Epithelial cell of prostate (primary cell): ENCODE measurements at places on chromosomes 11 and 22.

- DNase-seq, result peak; percentile 49
These were observed 73.8 kb upstream of the ARFGAP3 start for GRCh38 chr22:42930810-42931420.

- DNase-seq, result no peak
These were observed 101.9 kb downstream of the IGLL1 start for GRCh38 chr22:23478175-23478574.

GRCh38 chr11:75204685-75205563 lies 35.6 kb upstream of the TPBGL start:
- DNase-seq, result peak; percentile 20

DNA sequence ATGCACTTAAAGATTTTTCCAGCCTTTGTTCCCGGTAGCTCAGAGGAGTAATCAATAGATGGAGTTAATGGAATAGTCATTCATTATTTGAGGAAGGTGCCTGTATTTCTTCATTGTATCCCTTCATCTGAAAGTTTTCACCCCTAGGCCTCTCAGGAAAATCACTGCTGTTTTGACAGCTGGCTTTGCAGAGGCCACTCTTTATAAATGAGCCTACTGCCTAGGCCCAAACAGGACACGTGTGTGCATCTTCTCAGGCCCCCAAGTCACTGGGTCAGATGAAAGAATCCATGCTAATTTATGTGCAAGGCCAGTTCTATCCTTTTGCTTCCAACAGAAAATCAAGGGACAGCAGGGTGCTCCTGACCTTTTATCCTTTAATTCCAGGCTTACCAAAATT lies 76.8 kb downstream of the MPPED2 start:
- DNase-seq, result no peak

- DNase-seq, result no peak
These were observed 4.0 kb upstream of the PLAAT5 start for GRCh38 chr11:63494975-63495374.

DNA sequence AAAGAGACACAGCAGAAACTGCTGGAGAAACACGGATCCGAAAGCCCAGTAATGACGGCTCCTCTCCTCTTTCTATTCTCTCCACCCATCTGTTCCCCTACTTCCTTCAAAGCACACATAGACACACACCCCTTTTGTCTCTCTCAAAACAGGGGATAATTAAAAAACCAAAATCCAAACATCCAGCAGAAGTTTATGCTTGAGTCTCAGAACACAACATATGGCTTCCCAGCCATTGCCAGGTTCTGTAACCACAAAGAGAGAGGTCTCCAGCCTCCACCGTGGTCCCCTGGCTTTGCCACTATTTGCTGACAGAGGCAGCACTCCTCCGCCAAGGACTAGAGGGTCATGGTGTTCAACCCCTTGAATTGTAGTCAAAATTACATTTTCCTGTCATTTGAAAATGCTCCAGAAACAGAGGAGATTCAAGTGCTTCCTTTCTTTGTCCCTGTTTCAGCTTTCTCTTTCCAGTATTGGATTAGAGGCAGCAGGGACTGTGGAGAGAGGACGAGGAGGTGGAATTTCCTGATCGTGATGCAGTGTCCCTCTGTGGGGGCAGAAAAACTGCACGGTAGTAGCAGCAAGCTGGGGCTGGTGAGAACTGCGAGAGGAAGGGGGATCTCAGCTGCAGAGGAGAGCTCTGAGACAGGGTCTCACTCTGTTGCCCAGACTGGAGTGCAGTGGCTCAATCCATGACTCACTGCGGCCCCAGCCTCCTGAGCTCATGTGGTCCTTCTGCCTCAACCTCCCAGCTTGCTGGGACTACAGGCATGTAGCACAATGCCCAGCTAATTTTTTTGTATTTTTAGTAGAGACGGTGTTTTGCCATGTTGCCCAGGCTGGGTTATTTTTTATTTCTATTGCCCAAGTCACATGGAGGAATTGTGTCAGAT lies 60.3 kb downstream of the UBASH3B start:
- no peak for DNase-seq

DNA sequence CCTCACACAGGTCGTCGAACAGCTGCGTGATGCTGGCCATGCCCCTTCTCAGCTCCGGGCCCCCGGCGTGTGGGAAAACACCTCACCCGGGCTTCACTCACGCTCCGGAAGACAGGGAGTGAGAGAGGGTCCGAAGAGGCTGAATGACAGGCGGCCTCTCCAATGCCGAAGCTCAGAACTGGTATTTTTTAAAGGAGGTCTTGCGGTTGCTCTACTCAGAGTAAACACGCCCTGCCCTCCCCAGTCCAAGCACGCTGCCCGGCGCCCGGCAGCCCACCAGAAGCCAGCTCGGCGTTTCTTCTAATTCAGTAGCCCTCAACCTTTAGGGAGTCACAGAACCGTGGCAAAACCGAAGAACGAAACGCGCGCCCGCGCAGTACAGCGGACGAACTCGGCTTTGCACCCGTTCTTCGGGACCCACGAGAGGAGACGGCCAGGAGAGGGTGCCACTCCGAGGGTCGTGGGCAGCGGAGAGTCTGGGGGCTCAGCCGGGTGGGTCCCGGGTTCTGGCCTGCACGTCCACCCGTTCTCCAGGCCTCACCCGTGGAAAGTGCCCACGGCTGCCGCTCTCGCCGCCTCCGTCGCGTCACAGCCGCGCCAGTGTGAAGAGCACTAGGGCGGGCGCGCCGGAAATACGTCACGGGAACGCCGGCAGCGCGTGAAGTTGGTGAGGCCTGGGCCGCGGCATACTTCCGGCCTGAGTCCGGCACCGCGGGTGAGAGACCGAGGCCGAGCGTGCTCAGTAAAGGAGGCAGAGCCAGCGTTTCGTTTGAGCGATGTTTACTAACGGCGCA lies at the start of gene TUBGCP6:
TSS of gene TUBGCP6 (minus strand) at position 604 of the 794 bp plus-strand sequence. CDS start at position 40, 564 bp downstream.
- peak; percentile 51 for DNase-seq

DNA sequence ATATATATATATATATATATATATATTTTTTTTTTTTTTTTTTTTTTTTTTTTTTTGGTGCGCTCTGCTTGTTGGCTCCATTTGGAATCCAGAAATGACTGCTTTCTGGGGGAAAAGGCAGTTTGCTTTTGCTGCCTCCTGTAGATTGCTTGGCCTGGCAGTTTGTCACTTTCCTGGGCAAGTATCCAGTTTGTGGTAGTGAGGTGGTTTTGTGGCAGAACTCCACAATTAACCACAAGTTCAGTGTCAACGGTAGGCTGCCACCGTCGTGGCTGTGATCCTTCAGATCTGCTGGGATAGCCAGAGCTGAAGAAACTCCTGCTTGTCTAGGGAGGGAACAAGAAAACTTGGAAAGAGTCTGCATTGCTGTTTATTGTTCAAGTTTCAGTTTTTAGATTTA lies 5.0 kb upstream of the PDE3B start:
- no peak for DNase-seq

- no peak for DNase-seq
These were observed 15.0 kb upstream of the ALX4 start for GRCh38 chr11:44324749-44325525.

- DNase-seq, result no peak
These were observed 21.1 kb downstream of the ASCC2 start for GRCh38 chr22:29816980-29817379.

GRCh38 chr11:134022748-134023147 lies 46.1 kb upstream of the JAM3 start:
- no peak for DNase-seq

DNA sequence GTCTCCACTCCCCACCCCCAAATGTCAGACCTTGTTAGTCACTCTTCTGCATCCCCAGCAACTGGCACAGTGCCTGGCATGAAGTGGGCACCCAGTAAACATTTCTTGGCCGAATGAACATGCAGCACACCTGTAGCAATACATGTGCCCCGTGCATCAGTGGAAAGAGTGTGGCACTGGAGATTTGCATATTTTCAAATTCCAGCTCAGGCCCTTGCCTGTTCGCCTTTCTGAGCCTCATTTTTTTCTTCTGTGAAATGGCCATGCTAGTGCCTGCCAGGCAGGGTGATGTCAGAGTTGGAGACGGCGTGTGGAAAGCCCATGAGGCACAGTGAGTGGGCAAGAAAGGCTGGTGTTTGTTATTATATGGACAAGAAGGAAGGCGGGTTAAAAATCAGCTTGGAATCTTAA lies 38.7 kb downstream of the CD82 start:
- no peak for DNase-seq

- no peak for DNase-seq
These were observed 9.3 kb downstream of the TMEM132A start for GRCh38 chr11:60933416-60934123.

GRCh38 chr11:35006389-35007128 lies 90.1 kb downstream of the PDHX start:
- no peak for DNase-seq

GRCh38 chr22:45503050-45503815 lies 550 bp downstream of the FBLN1 start:
- no peak for DNase-seq

- no peak for DNase-seq
These were observed 10.3 kb downstream of the CAT start for GRCh38 chr11:34449013-34449412.

DNA sequence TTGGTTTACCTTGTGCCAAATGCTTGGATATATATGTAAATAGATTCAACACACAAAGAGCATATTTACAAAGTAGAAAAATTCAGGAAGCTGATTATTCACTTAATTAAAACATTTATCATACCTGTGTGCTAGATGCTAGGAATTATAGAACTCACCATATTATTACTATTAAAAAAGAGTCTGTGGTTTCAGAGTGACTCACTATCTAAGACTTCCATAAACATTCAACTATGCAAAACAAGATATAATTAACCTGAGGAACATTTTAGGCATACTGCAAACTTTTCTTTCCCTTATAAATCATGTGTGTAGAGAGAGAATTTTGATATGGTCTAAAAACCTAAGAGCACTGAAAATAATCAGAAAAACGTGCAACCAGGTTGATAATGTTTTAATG lies 27.3 kb downstream of the CTSC start:
- no peak for DNase-seq

GRCh38 chr11:111445586-111445985 lies 66.5 kb upstream of the POU2AF1 start:
- no peak for DNase-seq

DNA sequence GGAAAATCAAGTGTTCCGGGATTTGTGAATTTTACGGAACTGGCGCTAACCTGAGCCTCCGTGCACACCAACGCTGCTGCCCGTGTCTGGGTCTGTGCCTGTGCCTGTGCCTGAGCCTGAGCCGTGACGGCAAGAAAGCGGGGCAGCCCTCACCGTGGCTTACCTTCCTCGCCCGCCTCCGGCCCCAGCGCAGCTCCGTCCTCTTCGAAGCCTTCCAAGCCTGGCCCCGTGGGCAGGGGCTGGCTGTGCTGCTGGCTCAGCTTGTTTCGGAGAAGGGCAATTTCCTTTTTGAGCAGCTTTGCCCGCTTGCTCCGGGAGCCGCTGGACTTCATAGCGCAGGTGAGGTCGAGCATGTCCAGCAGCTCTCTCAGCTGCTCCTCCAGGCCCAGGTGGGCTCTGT lies 33.8 kb downstream of the BRD1 start:
- no peak for DNase-seq

DNA sequence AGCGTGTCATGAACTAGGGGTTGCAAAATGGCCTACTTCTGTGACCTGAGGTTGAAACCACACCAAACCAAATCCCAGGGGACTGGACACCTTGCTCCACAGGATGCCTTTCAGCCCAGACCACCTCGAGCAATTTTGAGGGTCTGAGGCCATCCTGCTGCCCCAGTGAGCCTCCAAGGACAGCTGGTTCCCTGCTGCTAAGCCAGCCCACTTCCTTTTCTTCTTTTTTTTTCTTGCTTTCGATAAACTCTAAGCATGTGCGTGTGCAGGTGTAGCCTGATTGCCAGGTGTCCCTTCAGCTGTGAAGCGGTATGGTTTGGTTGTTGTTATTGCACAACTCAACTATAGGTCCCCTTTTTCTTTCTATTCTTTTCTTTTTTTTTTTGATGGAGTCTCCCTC lies 2.7 kb downstream of the CRYBB1 start:
- DNase-seq, result no peak

DNA sequence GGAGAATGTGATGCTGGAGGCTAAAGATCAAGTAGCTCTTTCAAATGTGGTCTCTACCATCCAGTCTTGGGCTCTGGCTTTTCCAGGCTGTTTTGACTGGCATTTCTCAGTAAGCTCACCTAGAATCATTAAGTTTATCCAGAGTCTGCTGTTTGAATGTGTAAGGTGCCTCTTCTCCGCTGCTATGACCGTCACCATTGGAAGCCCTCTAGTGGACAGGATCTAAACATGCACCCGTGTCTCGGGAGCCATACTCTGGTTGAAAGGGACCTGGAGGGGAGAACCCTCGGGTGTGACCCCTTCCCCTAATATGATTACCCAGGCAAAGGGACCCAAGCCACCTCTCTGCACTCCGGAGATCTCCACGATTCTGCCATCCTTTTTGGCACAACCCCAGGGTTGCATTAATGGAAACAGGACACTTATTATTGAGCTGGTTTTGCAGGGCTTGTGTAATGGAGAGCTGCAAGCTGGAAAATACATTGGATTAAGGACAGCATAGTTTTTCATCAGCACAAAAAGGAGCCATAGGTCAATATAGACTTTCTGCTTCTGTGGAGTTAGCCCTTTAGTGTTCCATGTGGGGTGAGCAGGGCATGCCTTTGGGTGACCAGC lies 191.0 kb upstream of the LARGE1 start:
- DNase-seq, result no peak

GRCh38 chr22:23408321-23408720 lies 171.8 kb downstream of the IGLL1 start:
- no peak for DNase-seq

DNA sequence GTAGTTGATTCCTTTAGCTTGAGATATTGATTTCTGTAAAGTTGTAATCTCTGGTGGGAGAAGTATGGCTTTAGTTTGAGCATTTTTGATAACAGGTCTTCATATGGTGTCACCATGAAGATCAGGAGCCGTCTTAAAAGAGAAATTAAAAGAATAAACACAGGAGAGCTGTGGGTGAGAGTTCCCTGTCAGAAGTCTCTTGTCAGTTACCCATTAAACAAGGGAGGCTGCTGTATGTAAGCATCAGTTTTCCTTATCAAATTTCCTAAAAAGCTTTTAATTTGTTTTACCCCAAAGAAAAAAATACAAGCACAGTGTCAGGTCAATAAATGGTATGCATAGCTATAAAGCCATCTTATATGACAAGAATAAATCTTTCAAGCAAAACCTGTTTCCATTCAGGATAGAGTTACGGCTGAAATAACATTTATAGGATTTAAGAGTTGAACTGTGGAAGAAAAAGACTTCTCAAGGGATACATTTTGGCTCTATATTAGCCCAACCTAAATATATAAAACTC lies 767.5 kb downstream of the JRKL start:
- no peak for DNase-seq

- DNase-seq, result no peak
These were observed 12.3 kb downstream of the SMPD1 start for GRCh38 chr11:6402561-6402981.

DNA sequence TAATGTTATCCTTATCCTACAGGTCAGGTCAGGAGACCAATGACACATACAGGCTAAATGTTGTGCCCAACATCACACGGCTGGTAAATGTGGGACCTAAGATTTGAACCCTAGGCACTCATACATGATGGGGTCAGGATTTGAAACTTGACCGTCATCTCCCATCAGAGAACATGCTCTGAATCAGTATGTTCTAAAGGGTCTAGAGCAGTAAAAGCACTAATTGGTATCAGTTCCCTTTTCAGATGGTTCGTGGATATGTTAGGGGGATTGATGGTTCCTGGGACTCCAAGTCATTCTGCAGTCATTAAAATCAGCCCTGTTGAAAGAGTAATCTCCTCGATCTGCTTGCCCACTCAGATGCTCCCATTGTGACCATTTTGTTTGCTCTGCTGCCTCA lies 65.5 kb downstream of the BMAL1 start:
- no peak for DNase-seq
